CD4-positive, alpha-beta T cell treated with Interleukin-6 for 4 hours (primary cell): ENCODE measurements at places on chromosomes 5 and 9.

GRCh38 chr9:109914280-109915027 lies 134.5 kb downstream of the PALM2AKAP2 start:
- DNase-seq: no peak

DNA sequence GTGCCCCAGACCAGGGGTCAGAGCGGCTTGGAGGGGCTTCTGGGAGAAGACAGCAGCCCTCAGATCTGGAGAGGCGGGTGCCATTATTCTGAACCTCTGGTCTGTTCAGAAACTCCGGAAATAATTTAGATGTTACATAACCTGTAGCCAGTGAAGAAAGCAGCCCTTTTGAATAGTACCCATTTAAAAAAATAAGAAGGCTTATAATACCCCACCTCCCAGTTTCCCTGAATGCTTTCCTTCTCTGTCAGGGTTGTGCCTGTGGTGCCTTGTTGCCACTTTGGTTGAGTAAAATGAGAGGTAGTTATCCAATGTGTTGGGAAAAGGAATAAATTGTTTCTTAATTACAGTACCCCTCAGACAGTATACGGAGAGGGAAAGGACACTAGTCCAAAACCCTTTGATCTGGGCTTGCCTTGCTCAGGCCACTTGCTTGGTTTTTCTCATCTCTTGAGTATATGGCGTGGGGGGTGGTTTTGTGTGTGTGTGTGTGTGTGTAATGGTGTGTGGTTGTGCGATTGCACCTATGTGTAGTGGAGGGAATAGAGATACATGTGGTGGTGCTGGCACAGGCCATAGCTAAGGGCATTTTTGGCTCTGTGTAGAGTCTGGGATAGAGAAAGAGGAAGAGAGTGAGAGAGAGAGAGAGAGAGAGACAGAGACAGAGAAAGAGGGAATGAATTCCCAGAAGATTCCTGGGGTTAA lies 59.1 kb upstream of the TLR4 start:
- no peak for DNase-seq

DNA sequence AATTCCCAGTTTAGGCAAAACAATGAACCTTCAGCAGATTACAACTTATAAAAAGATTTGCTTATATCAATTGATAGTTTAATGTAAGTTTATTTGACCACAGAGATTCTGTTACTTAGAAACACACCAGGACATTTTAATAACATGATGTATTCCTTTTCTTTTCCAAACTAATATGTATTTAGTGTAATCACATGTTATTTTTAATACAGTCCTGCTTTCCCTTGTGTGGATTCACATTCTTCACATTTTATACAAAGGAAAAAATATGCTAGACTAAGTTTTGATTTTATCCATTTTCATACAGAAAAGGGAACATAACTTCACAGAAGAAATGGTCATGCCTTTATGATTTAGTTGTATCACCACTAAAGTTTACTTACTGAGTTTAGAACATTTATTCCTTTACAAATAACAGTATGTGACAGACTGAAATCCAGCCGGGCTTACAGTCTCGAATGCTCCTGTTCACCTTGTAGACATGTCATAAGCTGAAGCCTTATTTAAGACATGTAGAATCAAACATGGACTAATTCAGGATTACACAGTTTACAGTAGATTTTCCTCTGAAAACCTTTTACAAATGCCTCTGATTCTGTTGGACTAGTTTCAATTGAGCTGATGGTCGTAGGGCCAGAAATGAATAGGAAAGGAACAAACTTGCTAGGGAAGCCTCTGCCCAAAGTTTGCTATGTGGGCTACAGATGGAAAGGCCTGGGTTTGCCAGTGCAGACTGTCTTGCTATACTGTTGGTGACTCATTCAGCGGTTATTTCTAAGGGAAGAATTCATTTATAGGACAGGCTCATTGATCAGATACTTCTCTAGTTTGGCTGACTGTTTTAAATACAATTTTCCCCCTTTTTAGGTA lies 6.6 kb upstream of the ASPN start:
- DNase-seq: no peak

GRCh38 chr9:108911820-108912219 lies 22.1 kb downstream of the ELP1 start:
- DNase-seq: peak; percentile 42

- no peak for DNase-seq
These were observed 91.8 kb upstream of the TXNDC8 start for GRCh38 chr9:110429453-110429852.
